ENCODE measurements at places on chromosomes 2 and 18.

DNA sequence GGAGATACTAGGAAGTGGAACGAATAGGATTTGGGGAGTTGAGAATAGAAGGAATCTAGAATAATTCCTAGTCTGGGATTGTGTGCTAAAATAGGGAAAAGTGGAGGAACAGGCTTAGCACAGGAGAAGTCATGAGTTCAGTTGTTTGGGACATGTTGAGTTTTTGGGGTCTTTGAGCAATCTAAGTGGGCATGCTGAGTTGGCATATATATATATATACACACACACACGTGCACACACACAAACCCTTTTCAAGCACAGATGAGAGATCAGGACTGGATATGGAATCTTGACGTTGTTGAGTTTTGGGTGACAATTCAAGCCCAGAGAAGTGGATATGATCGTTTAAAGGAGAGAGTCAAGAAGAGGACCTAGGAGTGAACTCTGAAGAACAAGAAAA, 168.2 kb upstream of the CHST9 start:
- no peak for DNase-seq

GRCh38 chr2:99851811-99852210, 290.6 kb downstream of the AFF3 start:
- DNase-seq, result no peak

DNA sequence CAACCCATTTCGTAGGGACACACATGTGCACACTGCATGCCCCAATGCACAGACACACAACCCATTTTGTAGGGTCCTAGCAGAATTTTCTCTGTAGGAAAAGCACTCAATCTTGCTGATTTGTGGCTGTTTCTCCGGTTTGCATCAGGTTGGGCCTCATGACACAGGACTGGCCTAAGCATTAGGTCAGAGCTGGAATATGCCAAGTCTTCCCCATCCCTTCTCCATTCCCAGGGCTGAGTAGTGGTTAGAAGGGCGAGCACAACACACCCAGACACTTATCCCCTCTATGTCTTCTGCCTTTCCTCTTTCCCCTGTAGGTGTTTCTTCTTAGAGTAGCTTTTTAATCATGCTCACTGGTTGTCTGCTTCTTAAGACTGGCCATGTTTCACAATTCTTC, 295.9 kb downstream of the SOX11 start:
- DNase-seq, result no peak

- no peak for DNase-seq
Measured at GRCh38 chr2:134206031-134206430, 47.8 kb upstream of the MGAT5 start.

DNA sequence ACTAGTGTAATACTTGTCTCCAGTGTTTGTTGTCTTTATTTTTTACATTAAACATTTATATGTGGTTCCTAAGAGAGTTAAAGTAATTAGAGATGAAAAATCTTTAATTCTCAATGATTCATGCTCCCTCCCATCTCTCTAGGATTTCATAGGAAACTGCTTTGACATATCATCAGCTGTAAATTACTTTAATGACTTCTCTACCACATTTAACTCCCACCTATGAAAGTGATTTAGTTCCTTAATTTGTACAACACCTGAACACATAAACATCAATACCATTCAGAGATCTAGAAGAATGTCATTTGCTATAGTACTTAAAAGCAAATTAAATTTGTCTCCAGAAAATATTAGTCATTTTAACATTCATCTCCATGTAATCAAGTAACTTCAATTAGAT, 524.2 kb upstream of the CHAC2 start:
- no peak for DNase-seq

- no peak for DNase-seq
Measured at GRCh38 chr2:19434413-19434812, 76.0 kb upstream of the OSR1 start.

All from NCI-H2107 (cell line).